Esophagus squamous epithelium (tissue), 5 donors: ENCODE measurements at places on chromosomes 11 and 22. TPM values are rescaled to one million over a fixed set of nuclear protein-coding genes. Genes with fewer than 3 reads are reported as not detected.

DNA sequence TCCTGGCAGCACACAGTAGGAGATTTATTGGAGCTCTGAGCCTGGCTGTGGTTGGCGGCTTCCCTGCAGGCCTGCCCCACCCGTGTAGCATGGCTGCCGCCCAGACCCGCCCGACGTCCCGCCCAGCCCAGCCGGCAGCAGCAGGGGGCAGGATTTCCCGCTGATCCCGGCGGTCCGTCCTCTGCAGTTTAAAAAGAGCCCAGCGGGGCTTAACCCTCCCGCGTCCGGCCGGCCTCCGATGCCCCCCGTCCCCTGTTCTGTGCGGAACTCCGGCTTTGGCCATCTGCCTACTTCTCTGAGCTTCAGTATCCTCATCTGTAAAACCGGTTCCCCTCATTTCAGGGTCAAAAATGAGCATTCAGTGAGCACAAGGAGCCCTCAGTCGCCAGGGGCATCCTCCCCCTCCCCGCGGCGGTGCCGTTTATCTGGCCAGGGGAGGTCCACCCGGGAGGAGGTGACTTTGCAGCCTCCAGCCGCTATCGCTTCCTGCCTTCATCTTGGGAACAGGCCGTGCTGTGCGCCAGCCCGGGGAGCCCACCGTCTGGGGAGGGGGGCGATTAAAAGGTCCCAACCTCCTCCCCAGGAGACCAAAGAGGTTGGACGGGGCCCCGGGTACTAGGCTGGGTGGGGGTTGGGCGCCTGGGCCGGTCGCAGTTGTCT lies at the start of gene GAS2L1:
Gene GAS2L1 (plus strand): TSS at position 476 of the 660 bp plus-strand sequence. CDS start 1,456 bp downstream, outside the sequence.
- peaks cover 53% of the 10 kb centered on the region for H3K4me1 ChIP-seq
- H3K36me3 ChIP-seq = no peaks in the 10 kb centered on the region
- peak within 1 kb of the TSS; percentile 74 for H3K4me3 ChIP-seq
- H3K27me3 ChIP-seq = no peaks in the 10 kb centered on the region

DNA sequence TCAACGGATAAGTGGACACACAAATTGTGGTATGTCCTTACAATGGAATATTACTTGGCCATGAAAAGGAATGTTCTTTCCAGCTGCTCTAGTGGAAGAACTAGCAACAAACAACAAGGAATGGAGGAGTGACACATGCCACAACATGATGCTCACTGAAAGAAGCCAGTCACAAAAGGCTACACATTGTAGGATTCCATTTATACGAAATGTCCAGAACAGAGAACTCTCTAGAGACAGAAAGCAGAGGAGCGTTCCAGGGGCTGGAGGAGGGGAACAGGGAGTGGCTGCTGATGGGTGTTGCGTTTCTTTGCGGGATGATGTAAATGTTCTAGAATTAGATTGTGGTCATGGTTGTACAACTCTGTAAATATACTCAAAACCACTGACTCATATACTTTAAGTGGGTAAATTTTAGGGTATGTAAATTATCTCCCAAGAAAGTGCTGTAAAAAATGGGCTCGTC lies 32.4 kb upstream of the PDGFB start:
- no peak for DNase-seq
- no peak overlapping the region for H3K4me3 ChIP-seq
- no peaks in the 10 kb centered on the region for H3K36me3 ChIP-seq
- H3K27me3 ChIP-seq = no peaks in the 10 kb centered on the region
- H3K27ac ChIP-seq = peak overlapping the region; percentile 26

DNA sequence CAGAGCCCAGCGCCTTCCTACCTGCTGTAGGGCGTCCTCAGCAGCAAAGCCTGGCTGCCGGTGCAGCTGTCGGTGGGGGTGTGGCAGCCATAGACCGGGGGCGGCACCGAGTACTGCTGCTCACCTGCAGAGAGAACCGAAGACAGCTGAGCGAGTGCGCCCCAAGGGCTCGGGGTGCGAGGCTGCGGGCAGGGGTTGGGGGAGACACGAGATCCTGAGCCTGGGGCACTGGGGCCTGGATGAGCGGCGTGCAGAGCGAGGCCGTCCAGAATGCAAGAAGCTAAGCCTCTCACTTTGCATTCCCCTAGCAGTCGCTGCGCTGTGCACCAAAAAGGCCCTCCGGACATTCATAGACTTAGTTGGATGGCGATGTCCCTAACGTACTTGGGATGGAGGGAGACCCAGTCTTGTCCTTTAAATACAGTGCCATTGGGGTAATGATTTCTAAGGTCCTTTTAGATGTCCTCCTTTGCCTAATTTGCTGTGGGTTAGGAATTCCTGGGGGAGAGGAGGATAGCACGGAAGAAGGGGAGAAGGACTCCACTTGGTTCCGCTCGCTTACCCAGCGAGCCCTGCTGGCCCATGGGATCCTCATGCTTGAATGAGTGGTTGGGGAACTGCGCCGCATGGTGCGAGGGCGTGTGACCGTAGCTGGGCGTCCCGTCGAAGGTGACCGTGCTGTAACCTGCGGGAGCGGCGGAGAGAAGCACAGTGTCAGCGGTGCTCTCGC lies 7.2 kb downstream of the WT1 start:
- H3K27ac ChIP-seq = no peak overlapping the region
- H3K4me1 ChIP-seq = no peaks in the 10 kb centered on the region
- no peak overlapping the region for H3K4me3 ChIP-seq
- peaks cover 46% of the 10 kb centered on the region for H3K27me3 ChIP-seq

GRCh38 chr11:130737866-130738431 lies 178.3 kb downstream of the SNX19 start:
- no peak overlapping the region for H3K27ac ChIP-seq
- no peak overlapping the region for H3K4me3 ChIP-seq
- peaks cover 15% of the 10 kb centered on the region for H3K4me1 ChIP-seq
- H3K27me3 ChIP-seq = no peaks in the 10 kb centered on the region
- no peaks in the 10 kb centered on the region for H3K36me3 ChIP-seq
- DNase-seq = no peak

DNA sequence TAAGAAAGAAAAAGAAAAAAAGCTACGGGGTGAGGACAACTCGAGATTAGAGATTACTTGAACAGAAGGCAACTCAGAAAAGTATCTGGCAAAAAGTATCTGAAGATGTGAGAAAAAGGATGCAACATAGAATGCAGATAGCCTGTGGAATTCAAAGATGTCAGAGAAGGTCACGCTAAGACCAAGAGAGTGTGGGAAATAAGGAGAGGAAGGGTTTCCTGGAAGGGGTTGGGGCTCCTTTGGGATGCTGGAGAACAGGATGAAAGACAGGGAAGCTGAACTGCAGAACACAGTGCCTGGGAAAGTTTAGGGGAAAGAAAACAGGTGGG lies 1.2 kb downstream of the GUCY1A2 start:
- H3K27me3 ChIP-seq = peaks cover 6% of the 10 kb centered on the region
- peaks cover 12% of the 10 kb centered on the region for H3K4me1 ChIP-seq
- no peaks in the 10 kb centered on the region for H3K36me3 ChIP-seq
- H3K4me3 ChIP-seq = peak overlapping the region; percentile 55

DNA sequence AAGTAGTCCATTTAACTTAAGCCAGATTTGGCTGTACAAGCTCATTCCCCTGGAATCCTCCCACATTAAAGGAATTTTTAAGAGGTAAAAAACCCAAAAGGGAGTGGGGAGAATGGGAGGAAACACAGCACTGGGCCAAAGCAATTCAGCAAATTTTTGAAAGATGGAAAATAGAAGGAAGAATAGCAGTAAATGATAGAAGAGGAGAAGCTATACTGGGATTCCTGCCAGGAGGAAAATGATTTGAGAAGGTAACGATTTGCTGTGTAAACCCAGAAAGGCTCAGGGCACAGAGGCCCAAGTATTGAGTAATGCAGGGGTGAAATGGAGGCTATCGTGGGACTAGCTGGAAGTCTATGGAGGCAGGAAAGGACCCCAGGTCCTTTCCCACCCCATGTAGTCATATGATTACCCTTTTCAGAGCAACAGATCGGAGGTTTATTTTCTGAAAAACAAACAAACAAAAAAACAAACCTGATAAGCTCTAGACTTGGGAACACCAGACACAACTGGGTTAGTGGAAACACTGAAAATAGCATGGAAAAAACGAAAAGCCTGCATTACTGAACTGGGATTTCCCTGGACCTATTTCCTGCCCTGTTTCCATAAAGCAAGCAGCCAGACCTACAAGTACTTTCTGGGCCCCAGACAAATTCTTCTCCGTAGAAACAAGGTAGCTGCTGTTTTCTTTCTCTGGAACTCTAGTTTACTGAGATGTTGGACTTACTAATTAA lies 140.0 kb downstream of the SWAP70 start:
- H3K27me3 ChIP-seq = no peaks in the 10 kb centered on the region
- peak overlapping the region; percentile 75 for H3K27ac ChIP-seq
- H3K4me3 ChIP-seq = no peak overlapping the region
- no peak for DNase-seq

DNA sequence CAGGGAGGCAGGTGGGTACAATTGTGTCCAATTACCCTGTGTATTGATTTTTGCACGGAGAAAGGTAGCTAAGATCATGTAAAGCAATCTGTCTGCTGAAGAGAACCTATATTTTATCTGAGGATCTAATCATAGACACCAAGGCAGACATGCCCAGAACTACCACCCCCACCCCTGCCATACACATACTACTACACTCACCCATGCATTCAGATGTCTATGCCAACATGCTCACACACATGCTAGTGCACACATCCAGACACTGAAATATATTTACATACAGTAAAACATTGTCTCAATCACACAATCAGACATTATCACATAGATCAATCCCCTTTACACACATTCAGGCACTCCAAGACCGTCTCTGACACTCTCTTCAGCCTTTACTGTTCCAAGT lies 1.8 kb downstream of the SCN3B start:
- no peak overlapping the region for H3K27ac ChIP-seq
- peaks cover 23% of the 10 kb centered on the region for H3K4me1 ChIP-seq
- H3K27me3 ChIP-seq = peaks cover 75% of the 10 kb centered on the region
- no peaks in the 10 kb centered on the region for H3K36me3 ChIP-seq

C22orf23 gene
- total RNA-seq = not detected

TBX10 gene
- not detected for total RNA-seq

OR52A1 gene
- total RNA-seq = not detected

GRCh38 chr11:115330684-115331482 lies 173.3 kb downstream of the CADM1 start:
- H3K27ac ChIP-seq = no peak overlapping the region
- H3K4me3 ChIP-seq = no peak overlapping the region
- no peaks in the 10 kb centered on the region for H3K36me3 ChIP-seq
- no peaks in the 10 kb centered on the region for H3K27me3 ChIP-seq
- H3K4me1 ChIP-seq = no peaks in the 10 kb centered on the region

DNA sequence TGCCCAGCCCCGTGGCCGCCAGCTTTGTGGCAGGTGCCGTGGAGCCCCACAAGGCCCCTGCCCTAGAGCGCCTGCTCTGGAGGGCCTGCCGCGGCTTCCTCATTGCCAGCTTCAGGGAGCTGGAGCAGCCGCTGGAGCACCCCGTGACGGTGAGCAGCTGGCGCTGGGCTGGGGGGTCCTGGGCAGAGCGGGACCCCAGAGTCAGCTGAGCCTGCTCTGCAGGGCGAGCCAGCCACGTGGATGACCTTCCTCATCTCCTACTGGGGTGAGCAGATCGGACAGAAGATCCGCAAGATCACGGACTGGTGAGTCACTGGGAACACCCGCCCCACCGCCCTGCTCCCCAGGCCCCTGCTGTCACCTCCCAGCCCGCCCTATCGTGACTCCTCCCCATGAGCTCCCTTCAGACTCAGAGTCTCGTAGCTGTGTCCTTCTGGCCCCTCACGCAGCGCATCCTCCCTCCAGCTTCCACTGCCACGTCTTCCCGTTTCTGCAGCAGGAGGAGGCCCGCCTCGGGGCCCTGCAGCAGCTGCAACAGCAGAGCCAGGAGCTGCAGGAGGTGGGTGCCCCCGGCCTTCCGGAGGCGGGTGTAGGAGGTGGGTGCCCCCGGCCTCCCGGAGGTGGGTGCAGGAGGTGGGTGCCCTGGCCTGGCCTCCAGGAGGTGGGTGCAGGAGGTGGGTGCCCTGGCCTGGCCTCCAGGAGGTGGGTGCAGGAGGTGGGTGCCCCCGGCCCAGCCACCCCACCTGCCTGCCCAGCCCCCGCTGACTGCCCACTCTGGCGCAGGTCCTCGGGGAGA lies 4.7 kb downstream of the TCIRG1 start:
- no peak for DNase-seq
- no peak overlapping the region for H3K4me3 ChIP-seq
- H3K27me3 ChIP-seq = no peaks in the 10 kb centered on the region
- peak overlapping the region; percentile 45 for H3K27ac ChIP-seq

BIK gene
- 14.9 TPM for total RNA-seq

- peaks cover 27% of the 10 kb centered on the region for H3K4me1 ChIP-seq
- peak overlapping the region; percentile 99 for H3K27ac ChIP-seq
- no peaks in the 10 kb centered on the region for H3K27me3 ChIP-seq
- peak overlapping the region; percentile 99 for H3K4me3 ChIP-seq
- no peak for DNase-seq
These were observed 650 bp upstream of the NUP50 start for GRCh38 chr22:45163099-45163450.

DNA sequence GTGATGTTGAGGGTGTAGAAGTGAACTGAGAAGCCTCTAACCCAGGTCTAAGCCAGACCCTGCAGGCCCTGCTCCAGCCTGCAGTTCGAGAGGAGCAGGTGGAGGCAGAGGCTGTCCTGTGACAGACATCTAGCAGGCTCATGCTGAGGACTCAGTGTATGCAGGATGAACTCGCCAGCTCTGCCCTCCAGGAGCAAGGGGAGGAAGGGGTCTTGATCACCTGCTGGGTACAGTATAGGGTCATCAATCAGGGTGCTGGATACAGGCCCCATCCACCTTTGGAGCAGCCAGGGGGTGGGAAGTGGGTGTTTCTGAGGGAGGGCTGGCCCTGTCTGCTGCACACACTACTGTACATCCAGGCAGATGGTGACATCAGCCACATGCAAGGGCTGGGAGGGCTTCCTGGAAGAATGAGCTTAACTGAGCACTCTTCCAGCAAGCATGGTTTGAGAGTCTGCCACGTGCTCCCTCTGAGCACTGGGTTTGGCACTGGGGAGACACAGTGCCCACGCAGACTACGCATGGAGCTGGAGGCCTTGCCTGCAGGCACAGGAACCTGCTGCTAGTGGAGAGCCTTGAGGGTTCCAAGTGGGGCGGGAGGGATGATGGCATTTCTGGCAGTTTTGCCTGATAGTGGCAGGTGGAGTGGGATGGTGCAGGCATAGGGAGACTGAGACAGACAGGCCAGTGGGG lies 9.2 kb downstream of the MAPK8IP1 start:
- no peaks in the 10 kb centered on the region for H3K27me3 ChIP-seq
- DNase-seq = no peak
- H3K36me3 ChIP-seq = no peaks in the 10 kb centered on the region

BLID gene
- total RNA-seq = not detected
